Central memory CD8-positive, alpha-beta T cell (primary cell): ENCODE measurements at places on chromosomes 5 and 9.

DNA sequence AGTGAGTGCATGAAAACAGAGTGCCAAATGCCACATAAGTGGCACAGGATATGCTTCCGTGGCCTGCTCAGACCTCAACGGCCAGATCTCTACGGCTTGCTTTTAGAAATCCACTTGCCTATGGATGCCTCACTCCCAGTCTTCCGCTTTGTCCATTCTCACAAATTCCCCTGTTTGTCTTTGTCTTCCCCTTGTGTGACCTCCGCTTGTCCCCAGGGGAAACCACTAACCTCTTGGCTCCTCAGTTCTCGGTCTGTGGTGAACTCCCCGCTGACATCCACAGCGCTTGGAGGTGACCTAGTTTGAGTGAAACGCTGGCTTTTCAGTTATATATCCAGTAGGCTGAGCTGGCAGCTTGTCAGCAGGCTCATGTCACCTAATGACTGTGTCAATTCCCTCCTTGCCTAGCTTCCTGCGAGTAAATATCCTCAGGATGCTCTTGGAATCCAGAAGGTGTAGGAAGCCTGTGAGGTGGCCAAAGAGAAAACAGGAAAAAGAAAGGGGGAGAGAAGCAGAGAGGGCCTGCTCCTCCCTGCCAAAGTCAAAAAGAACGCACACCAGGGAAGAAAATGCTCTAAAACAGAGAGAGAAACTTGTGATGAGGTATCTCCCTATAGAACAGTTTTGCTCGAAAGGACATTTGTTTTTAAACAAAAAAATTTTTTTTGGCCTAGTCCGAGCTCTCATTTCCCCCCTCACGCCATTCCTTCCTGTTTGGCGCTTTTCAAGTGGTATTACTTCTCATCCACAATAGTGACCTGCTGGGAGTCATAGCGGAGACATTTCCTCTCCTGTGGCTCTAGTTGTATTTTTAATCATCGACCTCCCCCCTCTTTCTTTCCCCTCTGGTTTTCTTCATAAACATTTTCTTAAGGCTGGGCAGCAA lies 101.6 kb upstream of the SPRY4 start:
- no peak overlapping the region for H3K27ac ChIP-seq
- no peaks in the 10 kb centered on the region for H3K27me3 ChIP-seq
- no peak for DNase-seq
- peaks cover 13% of the 10 kb centered on the region for H3K4me1 ChIP-seq

DNA sequence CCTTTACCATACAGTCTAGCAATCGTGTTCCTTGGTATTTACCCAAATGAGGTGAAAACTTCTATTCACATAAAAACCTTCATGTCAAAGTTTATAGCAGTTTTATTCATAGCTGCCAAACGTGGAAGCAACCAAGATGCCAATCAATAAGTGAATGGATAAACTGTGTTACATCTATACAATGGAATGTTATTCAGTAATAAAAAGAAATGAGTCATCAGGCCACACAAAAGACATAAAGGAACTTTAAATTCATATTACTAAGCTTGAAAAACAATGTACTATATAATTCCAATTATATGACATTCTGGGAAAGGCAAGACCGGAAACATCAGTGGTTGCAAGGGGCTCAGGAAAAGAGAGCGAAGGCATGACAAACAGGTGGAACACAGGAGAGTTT lies 679.9 kb downstream of the ISL1 start:
- H3K36me3 ChIP-seq = no peaks in the 10 kb centered on the region
- H3K27me3 ChIP-seq = no peaks in the 10 kb centered on the region
- H3K4me1 ChIP-seq = no peaks in the 10 kb centered on the region
- H3K4me3 ChIP-seq = no peak overlapping the region

- no peak overlapping the region for H3K27ac ChIP-seq
- H3K27me3 ChIP-seq = no peaks in the 10 kb centered on the region
- peaks cover 4% of the 10 kb centered on the region for H3K36me3 ChIP-seq
- no peak overlapping the region for H3K4me3 ChIP-seq
- DNase-seq = no peak
Measured at GRCh38 chr9:34463098-34463900, 4.7 kb downstream of the DNAI1 start.

DNA sequence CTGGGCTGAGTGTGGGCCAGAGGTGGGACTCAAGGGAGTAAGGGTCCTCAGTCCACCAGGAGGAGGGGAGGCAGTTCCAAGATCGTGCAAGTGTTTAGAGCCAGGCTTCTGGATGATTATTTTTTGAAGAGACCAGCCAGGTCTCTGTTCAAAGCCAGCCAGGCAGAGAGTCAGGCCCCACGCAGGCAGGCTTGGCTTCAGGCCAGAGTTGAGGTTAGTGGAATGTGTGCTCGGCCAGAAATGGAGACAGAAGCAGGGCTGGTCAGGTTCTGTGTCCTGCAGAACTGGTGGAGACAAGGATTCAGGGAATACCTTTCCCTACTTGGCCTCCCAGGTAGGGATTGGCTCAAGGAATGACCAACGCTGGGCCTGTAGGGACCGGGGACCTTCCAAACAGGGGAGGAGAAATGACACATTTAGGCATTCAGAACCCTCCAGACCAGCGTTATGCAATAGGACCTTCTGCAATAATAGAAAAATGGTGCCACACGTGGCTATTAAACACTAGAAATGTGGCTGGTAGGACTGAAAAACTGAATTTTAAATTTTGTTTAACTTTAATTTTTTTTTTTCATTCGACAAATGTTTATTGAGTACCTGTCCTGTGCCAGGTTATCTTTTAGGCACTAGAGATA lies 106.2 kb downstream of the CMYA5 start:
- H3K36me3 ChIP-seq = no peaks in the 10 kb centered on the region
- H3K4me3 ChIP-seq = no peak overlapping the region
- no peak overlapping the region for H3K27ac ChIP-seq
- H3K27me3 ChIP-seq = peaks cover 11% of the 10 kb centered on the region

DNA sequence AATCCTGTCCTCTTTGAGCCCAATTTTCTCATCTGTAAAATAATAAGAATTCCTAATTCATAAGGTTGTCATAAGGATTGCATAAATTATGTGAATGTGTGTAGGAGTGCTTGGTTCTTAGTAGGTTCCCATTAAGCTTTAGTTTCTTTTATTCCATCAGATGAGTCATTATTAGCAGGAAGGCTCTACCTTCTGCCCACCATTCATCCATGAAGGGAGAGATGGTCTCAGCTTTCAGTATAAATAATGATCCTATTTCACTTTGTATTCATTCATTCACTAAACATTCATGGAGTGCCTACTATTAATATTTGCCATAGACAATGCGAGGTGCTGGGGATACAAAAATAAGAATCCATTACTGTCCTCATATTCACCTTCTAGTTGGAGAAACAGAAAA lies 3.0 kb downstream of the CMYA5 start:
- H3K4me1 ChIP-seq = peaks cover 10% of the 10 kb centered on the region
- DNase-seq = no peak
- peaks cover 8% of the 10 kb centered on the region for H3K36me3 ChIP-seq
- no peaks in the 10 kb centered on the region for H3K27me3 ChIP-seq
- H3K27ac ChIP-seq = no peak overlapping the region

DNA sequence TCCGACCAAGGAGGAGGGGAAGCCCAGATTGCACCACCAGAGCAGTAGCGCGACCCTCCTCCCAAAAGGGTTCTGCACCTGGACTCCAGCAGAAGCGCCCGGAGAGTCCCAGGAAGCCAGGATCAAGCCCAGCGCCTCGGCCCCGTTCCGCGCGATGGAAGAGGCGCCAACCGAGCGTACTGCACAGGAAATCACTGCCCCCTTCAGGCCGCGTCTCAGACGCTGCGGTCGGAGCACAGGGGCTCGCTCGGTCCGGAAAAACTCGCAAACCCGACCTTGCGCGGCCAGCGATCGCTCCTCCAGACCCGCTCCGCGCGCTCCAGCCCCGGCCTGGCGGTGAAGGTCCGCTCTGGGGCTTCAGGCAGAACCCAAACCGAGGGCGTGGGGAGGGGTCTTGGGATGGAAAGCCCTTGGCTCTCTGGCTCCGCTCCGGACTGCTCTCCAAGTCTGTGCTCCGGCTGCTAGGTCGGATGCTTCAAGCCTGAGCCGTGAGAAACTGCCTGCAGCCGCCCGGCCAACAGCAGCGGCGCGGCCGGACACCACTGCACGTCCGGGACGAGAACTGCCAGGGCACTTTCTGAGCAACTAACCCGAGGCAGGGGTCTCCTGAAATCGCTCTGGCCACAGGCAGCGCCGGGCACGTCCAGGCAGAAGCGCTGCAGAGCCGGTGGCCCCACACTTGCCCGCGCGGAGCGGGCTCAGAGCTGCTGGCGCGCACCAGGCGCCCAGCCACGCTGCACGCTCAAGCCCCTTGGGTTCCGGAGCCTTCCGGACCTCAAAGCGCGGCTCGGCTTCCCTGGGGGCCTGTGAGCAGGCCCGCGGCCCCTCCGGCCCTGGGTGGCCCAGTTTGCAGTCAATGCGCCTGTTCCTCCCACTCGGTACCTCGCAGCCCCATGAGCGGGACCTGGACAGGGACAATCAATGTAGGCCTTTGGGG lies 1.3 kb downstream of the GABBR2 start:
- no peak overlapping the region for H3K27ac ChIP-seq
- DNase-seq = no peak
- H3K4me1 ChIP-seq = peaks cover 6% of the 10 kb centered on the region
- H3K36me3 ChIP-seq = no peaks in the 10 kb centered on the region
- no peak overlapping the region for H3K4me3 ChIP-seq

DNA sequence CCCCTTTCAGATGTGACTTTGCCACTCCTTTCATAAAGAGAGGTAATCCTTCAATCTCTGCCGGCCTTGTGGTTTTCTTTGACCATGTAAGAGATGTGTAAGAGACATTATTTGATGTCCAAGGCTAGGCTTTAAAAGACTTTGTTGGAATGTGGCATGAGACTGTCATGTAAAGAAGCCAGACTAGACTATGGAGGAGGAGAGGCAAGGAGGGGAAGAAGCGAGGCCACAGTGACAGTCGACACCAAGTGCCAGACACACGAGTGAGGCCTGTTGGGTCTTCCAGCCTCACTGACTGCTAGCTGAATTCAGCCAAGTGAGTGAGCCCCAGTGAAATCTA lies 1013.3 kb downstream of the MAT2B start:
- H3K27ac ChIP-seq = no peak overlapping the region
- H3K4me1 ChIP-seq = no peaks in the 10 kb centered on the region
- no peaks in the 10 kb centered on the region for H3K27me3 ChIP-seq
- H3K36me3 ChIP-seq = no peaks in the 10 kb centered on the region
- H3K4me3 ChIP-seq = no peak overlapping the region

- peaks cover 8% of the 10 kb centered on the region for H3K4me1 ChIP-seq
- H3K27ac ChIP-seq = no peak overlapping the region
- no peak for DNase-seq
Measured at GRCh38 chr9:124349675-124350493, 65.4 kb downstream of the PSMB7 start.

- H3K36me3 ChIP-seq = peaks cover 2% of the 10 kb centered on the region
- H3K4me1 ChIP-seq = no peaks in the 10 kb centered on the region
Measured at GRCh38 chr9:116717150-116717549, 30.0 kb downstream of the TRIM32 start.

- H3K27me3 ChIP-seq = peaks cover 10% of the 10 kb centered on the region
- no peaks in the 10 kb centered on the region for H3K36me3 ChIP-seq
- H3K27ac ChIP-seq = no peak overlapping the region
- no peak overlapping the region for H3K4me3 ChIP-seq
Measured at GRCh38 chr9:110058304-110058953, 149.5 kb downstream of the C9orf152 start.

GRCh38 chr9:21991072-21991959 lies 2.9 kb downstream of the CDKN2A start:
- no peak overlapping the region for H3K27ac ChIP-seq
- H3K27me3 ChIP-seq = no peaks in the 10 kb centered on the region
- peaks cover 24% of the 10 kb centered on the region for H3K4me1 ChIP-seq

DNA sequence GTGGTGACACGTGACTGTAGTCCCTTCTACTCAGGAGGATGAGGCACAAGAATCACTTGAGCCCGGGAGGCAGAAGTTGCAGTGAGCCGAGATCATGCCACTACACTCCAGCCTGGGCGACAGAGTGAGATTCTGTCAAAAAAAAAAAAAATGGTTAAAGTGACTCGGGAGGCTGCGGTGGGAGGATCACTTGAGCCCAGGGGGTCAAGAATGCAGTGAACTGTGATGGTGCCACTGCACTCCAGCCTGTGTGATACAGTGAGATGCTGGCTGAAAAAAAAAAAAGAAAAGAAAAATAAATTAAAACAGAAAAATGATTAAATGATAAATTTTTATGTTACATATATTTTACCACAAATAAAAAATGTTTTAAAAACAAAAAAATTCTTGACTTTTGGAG lies 51.9 kb downstream of the KLF4 start:
- H3K4me1 ChIP-seq = no peaks in the 10 kb centered on the region
- no peak for DNase-seq
- H3K36me3 ChIP-seq = no peaks in the 10 kb centered on the region
- no peak overlapping the region for H3K27ac ChIP-seq

DNA sequence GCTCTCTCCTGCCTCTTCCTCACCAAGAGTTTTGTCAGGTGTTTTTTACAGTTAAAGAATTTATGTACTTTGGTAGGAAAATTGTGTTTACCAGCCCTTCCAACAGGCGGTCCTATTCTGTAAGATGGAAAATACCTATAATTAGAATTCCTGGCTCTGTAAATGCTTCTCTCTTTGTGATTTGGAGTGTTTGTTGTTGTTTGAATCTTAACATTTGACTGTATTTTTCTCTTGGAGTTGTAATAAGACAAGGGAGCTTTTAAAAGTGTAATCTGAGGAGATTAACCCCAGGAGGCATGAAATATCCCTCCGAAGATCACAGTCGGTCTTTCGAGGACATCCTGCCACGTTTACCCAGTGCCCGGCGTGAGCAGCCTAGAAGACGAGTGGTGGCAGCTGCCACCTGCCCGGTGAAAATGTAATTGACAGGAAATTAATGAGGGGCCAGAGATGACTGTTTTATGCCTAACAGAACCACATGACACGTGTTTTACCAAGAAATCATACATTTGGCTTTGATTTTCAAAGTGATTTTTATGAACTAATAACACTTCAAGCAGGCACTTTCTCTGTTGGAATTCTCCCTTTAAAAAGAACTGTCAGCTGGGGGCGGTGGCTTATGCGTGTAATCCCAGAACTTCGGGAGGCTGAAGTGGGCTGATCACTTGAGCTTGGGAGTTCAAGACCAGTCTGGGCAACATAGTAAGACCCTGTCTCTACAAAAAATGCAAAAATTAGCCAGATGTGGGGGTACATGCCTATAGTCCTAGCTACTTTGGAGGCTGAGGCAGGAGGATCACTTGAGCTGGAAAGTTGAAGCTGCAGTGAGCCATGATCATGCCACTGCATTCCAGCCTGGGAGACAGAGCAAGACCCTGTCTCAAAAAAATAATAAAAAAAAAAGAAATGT lies 20.0 kb downstream of the ANKRD33B start:
- peaks cover 26% of the 10 kb centered on the region for H3K27me3 ChIP-seq
- no peak overlapping the region for H3K4me3 ChIP-seq
- DNase-seq = no peak
- H3K27ac ChIP-seq = no peak overlapping the region
- peaks cover 4% of the 10 kb centered on the region for H3K36me3 ChIP-seq
